Hypothalamus (tissue), 51 donors: ENCODE measurements at places on chromosomes 11 and 22.

GRCh38 chr11:127226380-127226779, 225.8 kb upstream of the KIRREL3 start:
- no peak for DNase-seq

DNA sequence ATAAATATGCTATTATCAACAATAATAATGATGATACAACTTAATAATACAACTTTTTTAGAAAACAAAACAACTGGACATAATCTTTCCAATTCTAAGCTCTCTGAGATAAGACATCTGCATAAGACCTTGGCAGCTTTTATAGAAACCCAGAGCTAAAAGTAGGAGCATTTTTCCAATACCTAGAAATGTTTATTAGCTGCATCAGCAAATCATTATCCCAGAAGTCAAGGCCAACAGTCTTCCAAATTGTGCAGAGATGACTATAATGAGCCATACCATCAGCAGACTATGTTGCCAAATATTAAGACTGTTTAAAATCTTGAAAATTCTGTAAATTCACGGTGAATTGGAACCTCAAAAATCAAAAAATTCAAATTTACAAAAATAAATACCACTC, 30.3 kb downstream of the DCUN1D5 start:
- DNase-seq: no peak

DNA sequence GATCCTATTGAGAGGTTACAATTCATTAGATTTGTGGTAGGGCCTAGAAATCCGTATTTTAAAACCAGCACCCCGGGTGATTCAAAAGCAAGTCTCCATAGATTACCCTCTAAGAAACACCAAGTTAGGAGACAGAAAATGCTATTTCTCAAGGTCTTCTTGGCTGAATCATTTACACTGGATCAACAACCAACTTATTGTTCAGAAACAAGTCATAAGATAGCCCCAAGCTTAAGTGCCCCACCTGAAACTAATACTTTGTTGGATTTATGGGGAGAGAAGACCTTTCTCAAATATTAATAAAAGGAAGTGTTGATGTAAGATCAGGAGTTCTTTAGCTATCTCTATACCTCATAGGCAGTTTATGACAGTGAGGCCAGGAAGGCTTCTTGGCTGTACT, 345.2 kb downstream of the LARGE1 start:
- DNase-seq: no peak

DNA sequence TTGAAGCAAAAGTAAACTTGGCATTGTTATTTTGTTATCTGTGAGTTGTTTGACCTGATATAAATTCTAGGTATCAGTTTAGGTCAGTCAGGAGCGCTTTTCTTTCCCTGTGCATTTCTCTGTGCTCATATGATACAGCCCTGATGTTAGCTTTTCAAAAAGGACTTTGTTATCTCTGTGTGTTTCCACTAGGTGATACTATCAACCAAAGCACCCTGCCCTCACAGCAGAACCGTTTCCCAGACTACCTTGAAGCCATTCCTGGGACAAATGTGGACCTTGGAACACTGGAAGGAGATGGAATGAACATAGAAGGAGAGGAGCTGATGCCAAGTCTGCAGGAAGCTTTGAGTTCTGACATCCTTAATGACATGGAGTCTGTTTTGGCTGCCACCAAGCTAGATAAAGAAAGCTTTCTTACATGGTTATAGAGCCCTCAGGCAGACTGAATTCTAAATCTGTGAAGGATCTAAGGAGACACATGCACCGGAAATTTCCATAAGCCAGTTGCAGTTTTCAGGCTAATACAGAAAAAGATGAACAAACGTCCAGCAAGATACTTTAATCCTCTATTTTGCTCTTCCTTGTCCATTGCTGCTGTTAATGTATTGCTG, 87.7 kb upstream of the BIRC3 start:
- DNase-seq: no peak

GRCh38 chr22:30007361-30007760, 72.9 kb upstream of the HORMAD2 start:
- no peak for DNase-seq

- no peak for DNase-seq
These were observed at the start of gene APOL1 for GRCh38 chr22:36252754-36253522. Gene APOL1, plus strand, starts transcription at chr22:36253133. Its CDS starts 1,823 bp downstream, at chr22:36254956.

DNA sequence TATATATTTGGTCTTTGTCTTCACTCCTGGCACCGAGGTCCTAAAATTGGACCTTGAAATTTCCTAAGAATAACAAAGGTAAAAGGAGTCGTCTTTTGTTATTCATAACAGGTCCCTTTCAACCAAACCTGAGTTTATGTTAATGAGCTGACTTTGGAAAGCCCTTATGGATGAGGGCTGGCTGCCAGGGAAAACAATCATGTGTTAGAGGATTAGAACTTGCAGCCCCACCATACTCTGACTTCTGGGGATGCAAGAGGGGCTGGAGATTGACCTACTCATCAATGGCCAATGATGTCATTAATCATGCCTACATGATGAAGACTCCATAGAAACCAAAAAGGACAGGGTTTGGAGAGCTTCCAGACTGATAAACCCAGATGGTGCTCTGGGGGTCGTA, 118.9 kb downstream of the MRTFA start:
- DNase-seq: no peak

- no peak for DNase-seq
These were observed 64.7 kb upstream of the TBCEL start for GRCh38 chr11:120959189-120959588.

- no peak for DNase-seq
These were observed 22.9 kb downstream of the STX3 start for GRCh38 chr11:59778122-59778521.

DNA sequence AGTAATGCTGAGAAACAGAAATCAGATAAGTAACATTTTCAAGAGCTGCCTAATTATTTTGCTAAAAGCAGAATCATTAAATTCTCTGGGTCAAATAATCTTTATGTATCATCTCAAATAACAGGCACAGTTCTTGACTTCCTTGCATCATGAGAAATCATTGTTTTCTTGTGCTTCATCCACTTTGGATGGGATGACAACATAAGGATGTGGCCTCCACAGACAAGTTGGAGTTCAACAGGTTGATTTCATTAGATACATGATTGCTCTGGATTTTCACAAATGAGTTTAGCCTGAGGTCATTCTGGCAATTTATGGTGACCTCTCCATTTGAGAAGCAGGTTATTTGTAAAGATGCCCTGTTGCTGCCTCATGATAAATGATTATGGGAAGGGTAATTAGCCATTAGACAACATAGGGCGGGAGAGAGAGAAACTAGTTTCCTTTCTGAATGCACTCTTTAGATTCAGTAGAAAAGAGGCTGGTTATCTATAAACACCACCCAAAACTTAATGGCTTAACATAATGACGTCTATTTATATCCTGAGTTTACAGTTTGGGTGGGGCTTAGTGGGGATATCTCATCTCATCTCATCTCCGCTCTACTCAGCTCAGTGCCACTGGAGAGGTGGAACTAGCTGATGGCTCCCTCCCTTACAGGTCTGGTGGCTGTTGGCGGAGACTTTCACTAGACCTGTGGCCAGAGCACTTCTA, 35.0 kb upstream of the ADORA2A start:
- no peak for DNase-seq

- no peak for DNase-seq
These were observed 145.1 kb upstream of the TBCEL start for GRCh38 chr11:120878781-120879180.

GRCh38 chr11:43694477-43694876, 13.9 kb downstream of the HSD17B12 start:
- no peak for DNase-seq

DNA sequence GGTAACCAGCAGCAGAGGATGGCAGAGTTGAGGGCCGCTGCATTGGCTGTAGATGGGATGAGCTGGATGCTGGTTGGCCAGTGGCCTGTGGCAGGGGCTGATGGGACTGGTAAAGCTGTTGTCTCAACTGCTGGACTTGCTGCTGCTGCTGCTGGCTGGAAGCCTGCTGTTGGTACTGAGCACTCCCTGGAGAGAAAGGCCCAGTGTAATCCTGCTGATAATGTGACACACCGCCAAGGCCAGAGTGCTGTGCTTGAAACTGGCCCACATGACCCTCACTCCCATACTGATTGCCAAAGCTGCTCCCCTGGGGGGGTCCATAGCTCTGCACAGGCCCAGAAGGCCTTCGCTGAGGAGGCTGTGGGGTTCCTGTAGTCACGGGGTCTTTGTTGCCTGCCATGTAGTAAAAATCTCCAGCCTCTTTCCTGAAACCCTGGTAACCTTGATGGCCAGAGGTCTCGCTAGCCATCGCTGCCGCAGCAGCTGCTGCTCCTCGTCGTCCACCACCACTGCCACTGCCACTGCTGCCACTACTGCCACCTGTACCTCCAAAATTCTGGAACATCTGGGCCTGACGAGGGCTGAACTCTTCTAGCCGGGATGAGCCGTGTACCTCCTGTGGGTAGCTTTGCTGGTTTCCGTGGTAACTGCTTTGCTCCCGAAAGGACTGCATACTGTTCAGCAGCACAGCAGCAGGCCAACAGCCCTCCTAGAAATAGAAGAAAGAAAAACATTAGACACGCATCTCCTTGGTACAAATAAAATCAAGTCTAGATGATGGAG, 55.6 kb downstream of the TCF20 start:
- DNase-seq: peak; percentile 75

- no peak for DNase-seq
These were observed 277.7 kb downstream of the CADM1 start for GRCh38 chr11:115226556-115226955.

DNA sequence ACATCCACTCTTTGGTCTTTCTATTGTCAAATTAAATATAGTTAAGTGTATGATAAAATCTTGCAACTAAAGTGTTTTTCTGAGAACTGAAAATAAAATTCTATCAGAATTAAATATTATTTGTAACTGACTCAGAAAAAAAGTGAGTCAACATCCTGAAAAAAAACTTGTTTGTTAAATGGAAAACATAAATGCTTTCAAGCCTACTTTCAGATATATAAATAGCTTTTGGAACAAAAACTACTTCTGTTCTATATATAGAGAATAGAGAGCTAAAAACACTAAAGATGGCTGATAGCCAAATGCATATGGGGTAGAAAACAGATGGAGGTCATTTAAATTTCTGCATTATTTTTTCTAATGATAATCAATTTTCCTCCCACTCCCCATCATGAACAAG, 61.8 kb downstream of the PIK3C2A start:
- DNase-seq: no peak
